ENCODE measurements at places on chromosomes 1 and 21.

- no peak for DNase-seq
These were observed 832 bp downstream of the MRPL20 start for GRCh38 chr1:1406101-1406820.

GRCh38 chr1:39670689-39671088 lies 1.2 kb downstream of the NT5C1A start:
- no peak for DNase-seq

- no peak for DNase-seq
These were observed 26.2 kb downstream of the SMG7 start for GRCh38 chr1:183498342-183498991.

GRCh38 chr21:35212393-35213127 lies 163.5 kb upstream of the RUNX1 start:
- no peak for DNase-seq

DNA sequence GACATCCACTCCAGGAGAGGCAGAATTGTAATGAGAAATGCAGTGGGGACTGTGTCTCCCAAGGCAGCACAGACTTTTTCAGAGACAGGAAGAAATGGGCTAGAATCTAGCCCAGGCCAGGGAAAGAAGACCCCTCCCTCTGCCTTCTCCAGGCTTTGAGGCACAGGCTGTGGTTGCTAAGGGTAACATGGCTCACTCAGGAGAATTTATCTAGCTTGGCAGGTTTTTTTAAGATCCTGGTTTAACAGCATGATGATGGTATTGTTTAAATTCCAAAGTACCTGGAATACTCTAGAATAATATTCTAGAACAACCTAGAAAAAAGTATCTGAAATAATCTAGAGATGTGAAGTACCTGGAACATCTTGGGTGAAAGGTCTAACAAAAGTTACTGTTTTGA lies 125.6 kb downstream of the URB2 start:
- DNase-seq = no peak

DNA sequence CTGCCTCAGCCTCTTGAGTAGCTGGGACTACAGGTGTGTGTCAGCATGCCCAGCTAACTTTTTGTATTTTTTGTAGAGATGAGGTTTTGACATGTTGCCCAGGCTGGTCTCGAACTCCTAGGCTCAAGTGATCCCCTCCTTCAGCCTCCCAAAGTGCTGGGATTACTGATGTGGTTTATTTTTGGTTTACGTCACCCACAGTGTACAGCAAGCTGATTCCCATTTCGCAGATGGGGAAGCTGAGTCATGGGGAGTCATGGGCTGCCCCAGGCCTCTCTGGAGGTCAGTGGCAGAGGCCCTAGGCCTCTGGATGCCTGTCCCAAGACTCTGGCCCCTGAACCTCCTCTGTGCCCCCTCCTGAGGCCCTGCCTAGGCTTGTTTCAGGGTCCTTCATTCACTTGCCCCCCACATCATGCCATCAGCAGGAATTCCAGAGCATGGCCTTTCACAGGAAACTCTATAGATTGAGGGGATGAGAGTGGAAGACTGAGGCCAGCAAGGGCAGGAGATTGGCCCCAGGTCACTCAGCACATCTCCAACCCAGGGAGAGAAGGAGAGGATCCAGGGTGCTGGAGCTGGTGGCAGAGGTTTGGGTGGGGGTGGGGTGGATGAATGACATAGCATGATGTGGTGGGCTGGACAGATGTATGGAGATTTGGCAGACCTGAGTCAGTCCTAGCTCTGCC lies 266.0 kb downstream of the PTPRU start:
- no peak for DNase-seq

DNA sequence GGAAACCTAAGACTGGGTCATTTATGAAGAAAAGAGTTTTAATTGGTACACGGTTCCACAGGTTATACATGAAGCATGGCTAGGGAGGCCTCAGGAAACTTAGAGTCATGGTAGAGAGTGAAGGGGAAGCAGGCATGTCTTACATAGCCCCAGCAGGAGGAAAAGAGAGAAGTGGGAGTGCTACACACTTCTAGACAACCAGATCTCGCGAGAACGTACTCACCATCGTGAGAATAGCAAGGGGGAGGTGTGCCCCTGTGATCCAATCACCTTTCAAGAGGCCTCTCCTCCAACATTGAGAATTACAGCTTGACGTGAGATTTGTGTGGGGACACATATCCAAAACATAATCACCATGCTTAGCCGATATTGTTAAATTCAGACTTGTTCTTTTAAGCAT lies 62.8 kb downstream of the DYRK1A start:
- no peak for DNase-seq

GRCh38 chr1:31768939-31769704 lies 5.0 kb upstream of the ADGRB2 start:
- no peak for DNase-seq

- DNase-seq = no peak
These were observed 503.8 kb downstream of the SETD4 start for GRCh38 chr21:35556536-35556935.

GRCh38 chr1:147735423-147735822 lies 25.0 kb downstream of the GJA5 start:
- no peak for DNase-seq

DNA sequence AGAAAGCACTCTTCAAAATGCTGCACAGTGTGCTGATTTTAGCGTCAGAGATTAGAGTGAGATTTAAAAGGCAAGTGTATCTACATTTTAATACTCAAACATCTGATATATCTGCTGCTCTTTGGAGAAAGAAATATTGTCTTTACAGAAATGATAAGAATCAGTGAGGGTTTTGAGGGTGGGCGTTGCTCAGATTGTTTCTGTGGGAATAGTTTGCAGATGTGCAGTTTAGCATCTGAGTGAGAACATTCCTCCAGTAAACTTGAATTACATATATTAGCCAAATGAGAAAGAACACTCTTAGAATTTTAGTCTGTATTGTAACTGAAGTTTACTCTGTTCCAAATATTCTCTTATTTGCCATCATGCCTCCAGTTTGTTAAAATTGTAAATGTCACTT lies 549.2 kb downstream of the NEGR1 start:
- DNase-seq = no peak

- DNase-seq = no peak
These were observed 10.1 kb upstream of the GORAB start for GRCh38 chr1:170521818-170522217.

DNA sequence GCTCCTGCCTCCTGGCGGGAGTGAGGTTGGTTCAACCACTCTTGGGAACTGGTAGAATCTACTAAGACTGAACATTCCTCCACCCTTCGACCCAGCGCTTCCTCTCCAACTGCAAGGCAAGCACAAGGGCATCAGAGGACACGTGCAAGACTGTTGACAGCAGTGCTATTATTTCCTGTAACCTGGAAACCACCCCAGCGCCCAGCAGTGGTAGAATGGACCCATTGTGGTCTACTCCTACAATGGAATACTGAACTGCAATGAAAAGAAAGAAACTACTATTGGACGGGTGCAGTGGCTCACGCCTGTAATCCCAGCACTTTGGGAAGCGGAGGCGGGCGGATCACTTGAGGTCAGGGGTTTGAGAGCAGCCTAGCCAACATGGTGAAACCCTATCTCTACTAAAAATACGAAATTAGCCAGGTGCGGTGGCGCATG lies 33.0 kb upstream of the TARDBP start:
- DNase-seq = no peak

GRCh38 chr1:29583727-29584126 lies 347.4 kb downstream of the PTPRU start:
- no peak for DNase-seq

- no peak for DNase-seq
These were observed 1.9 kb upstream of the TSNAX start for GRCh38 chr1:231526536-231526935.
